SJCRH30 (cell line): ENCODE measurements at places on chromosomes 5 and 9.

DNA sequence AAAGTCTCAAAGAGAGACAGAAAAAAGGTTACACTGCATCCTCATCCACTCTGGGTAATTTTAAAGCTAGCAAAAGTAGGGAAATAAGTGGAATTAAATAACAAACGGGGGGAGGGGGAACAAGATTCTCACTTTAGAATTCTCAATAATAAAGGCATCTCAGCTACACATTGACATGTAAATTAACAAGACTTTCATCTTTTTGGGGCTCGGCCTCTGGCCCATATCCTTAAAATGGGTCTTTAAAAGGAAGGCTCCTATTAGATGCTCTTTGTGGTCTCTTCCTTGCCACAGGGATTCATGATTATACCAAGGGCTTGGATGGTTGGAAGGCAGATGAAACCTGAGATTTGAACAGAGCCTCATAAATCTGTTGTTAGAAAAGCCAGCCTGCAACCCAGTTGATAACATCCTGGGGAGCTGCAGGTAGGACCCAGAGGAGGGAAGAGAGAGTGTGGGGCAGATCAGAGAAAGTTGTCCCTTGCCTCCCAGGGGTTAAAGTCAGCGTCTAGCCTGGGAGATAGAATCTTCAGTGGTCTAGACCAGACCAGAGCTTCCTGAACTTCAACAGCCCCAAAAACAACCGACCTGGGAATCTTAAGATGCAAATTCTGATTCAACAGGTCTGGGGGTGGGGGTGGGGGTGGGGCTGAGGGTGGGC is 135.9 kb downstream of the GCNT1 start:
- DNase-seq = no peak

- no peak for DNase-seq
Observed at GRCh38 chr5:173659423-173659822, 43.0 kb upstream of the BOD1 start.

DNA sequence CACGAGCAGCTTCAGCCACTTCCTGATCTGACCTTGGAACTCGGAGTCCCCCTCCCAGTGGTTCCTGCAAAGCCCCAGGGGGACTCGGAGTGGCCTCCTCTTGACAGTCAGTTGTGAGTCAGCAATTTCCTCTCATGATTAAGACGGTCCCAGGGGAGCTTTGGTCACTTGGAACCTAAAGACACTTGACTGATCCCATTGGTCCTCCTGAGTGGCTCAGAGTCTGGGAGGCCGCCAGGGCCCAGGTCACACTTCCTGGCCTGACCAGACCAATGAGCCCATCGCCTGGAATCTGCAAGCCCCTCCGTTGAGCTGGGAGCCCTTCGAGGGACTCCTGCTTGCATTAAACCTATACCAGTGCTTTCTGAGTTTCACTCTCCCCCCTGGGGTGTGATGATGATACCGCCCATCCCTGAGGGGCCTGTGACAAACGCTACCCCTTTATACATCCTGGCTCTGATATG is 29.1 kb downstream of the TSPAN17 start:
- DNase-seq = no peak

GRCh38 chr5:135697959-135698345 is 119.2 kb upstream of the CXCL14 start:
- DNase-seq = no peak

DNA sequence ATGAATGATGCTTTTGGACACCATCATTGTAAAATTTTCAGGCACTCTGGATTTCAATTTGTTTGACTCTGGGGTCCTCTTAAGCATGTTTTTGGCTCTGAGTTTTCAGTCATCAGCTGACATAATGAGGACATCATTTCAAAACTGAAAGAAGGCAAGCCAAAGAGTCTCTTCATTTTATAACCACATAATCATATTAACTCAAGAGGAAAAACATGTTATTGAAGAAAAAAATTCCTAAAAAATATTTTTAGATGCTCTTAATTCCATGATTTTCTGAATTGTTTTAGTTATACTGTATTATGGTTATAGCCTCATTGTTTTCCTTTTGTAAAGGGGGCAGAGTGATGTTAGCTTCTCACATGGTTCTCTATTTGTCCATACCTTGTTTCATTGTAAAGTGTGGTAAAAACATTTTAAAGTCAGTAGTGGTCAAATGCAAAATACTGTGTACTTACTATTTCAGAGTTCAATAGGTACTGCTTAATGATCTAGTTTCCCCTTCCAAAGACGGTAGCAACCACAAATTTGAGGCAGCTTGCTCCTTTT is 472.1 kb downstream of the DMRT2 start:
- DNase-seq = no peak
